ENCODE measurements at places on chromosomes 16 and 17. TPM values are rescaled to one million over a fixed set of nuclear protein-coding genes. Genes with fewer than 3 reads are reported as not detected.

DNA sequence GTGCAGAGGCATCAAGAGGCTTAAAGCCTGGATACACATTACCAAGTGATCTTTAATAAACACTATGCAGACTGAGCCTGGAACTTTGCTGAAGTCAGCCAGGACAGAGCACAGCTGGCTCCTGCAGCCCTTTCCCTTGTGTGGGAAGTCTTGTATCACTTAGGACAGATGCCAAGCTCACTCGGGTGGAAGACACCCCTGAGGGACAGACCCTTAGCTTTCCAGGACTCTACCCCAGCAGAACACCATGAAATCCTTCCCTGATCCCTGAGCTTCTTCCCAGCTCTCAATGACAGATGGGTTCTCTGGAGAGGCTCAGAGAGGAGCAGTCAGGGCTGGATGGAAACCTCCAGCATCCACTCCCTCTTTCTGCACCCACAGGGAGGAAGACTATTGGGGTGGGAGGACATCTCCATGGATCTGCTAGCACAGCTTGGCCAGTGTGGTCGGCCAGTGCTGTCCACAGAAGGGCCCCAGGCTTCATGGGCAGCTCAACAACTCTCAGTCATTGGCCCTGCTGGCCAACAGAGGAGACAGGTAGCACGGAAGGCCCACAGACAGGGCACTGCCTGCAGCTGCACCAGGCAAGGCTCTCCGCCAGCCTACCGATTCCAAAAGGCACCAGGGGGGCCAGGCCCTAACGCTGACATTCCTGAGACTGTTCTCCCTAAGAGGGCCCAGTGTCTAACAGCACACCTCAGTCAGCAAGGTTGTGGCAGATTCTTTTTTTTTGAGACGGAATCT is 15.9 kb downstream of the RAB5C start:
- no peak for DNase-seq
- peaks cover 10% of the 10 kb centered on the region for H3K36me3 ChIP-seq
- no peaks in the 10 kb centered on the region for H3K27me3 ChIP-seq
- H3K27ac ChIP-seq, result no peak overlapping the region

- peak; percentile 77 for DNase-seq
- H3K27me3 ChIP-seq, result peaks cover 3% of the 10 kb centered on the region
- H3K27ac ChIP-seq, result no peak overlapping the region
- H3K4me3 ChIP-seq, result no peak overlapping the region
- H3K36me3 ChIP-seq, result no peaks in the 10 kb centered on the region
These were observed 82.0 kb upstream of the ALOX12 start for GRCh38 chr17:6913608-6914443.

- no peak overlapping the region for H3K27ac ChIP-seq
- H3K36me3 ChIP-seq, result no peaks in the 10 kb centered on the region
- H3K27me3 ChIP-seq, result no peaks in the 10 kb centered on the region
- no peaks in the 10 kb centered on the region for H3K4me1 ChIP-seq
- no peak for DNase-seq
These were observed 179.5 kb downstream of the HAPSTR1 start for GRCh38 chr16:9270941-9271340.

GRCh38 chr17:44905006-44906000 is 6.1 kb upstream of the EFTUD2 start:
- peaks cover 50% of the 10 kb centered on the region for H3K4me1 ChIP-seq
- DNase-seq, result no peak
- no peaks in the 10 kb centered on the region for H3K27me3 ChIP-seq
- peaks cover 40% of the 10 kb centered on the region for H3K36me3 ChIP-seq
- H3K4me3 ChIP-seq, result no peak overlapping the region

- H3K27ac ChIP-seq, result no peak overlapping the region
- no peaks in the 10 kb centered on the region for H3K27me3 ChIP-seq
- no peak for DNase-seq
- no peak overlapping the region for H3K4me3 ChIP-seq
These were observed 47.7 kb upstream of the ZNF750 start for GRCh38 chr17:82887255-82888164.

DNA sequence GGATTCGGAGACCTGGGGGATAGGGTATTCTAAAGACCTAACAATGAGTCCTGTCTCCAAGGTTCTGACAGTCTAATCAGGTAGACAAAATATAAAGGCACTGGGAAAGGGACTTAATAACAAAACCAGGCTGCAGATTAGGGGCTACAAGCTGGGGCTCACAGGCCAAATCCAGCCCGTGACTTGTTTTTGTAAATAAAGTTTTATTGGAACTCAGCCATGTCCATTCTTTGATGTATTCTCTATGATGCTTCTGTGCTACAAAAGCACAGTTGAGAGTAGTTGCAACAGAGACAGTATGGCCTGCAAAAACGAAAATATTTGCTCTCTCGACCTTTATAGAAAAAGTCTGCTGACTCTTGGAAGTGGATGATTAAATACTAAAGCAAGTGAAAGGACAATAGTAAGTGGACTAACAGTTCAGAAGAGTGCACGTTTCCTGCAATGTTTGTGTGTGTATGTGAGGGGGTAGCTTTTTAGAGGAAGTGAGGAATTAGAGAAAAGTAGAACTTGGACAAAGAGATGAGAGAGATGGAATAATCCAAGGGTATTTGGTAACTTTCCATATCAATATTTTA is 115.4 kb upstream of the ZFHX3 start:
- DNase-seq, result no peak
- no peaks in the 10 kb centered on the region for H3K4me1 ChIP-seq
- no peaks in the 10 kb centered on the region for H3K36me3 ChIP-seq
- H3K27me3 ChIP-seq, result peaks cover 26% of the 10 kb centered on the region
- H3K4me3 ChIP-seq, result no peak overlapping the region
- H3K27ac ChIP-seq, result no peak overlapping the region

- peaks cover 18% of the 10 kb centered on the region for H3K4me1 ChIP-seq
- H3K27me3 ChIP-seq, result no peaks in the 10 kb centered on the region
- no peak overlapping the region for H3K4me3 ChIP-seq
- H3K36me3 ChIP-seq, result peaks cover 17% of the 10 kb centered on the region
These were observed 45.9 kb upstream of the CLEC19A start for GRCh38 chr16:19239511-19240155.

PIGQ gene
- 38.1 TPM for total RNA-seq

GRCh38 chr17:81342269-81343070 is 47.4 kb upstream of the SLC38A10 start:
- no peaks in the 10 kb centered on the region for H3K27me3 ChIP-seq
- H3K4me1 ChIP-seq, result peaks cover 59% of the 10 kb centered on the region
- peaks cover 32% of the 10 kb centered on the region for H3K36me3 ChIP-seq
- H3K27ac ChIP-seq, result peak overlapping the region; percentile 90
- peak overlapping the region; percentile 92 for H3K4me3 ChIP-seq

KRT16 gene
- total RNA-seq, result 0.61 TPM

MYH8 gene
- 0.28 TPM for total RNA-seq

LGALS9B gene
- not detected for total RNA-seq

GRCh38 chr16:86865851-86866662 is 287.7 kb downstream of the FOXL1 start:
- H3K4me1 ChIP-seq, result peaks cover 27% of the 10 kb centered on the region
- H3K36me3 ChIP-seq, result no peaks in the 10 kb centered on the region
- peaks cover 5% of the 10 kb centered on the region for H3K27me3 ChIP-seq

All from spinal cord (tissue), 10 donors.